Pancreas (tissue), 10 donors: ENCODE measurements at places on chromosomes 11 and 22. TPM values are rescaled to one million over a fixed set of nuclear protein-coding genes. Genes with fewer than 3 reads are reported as not detected.

GRCh38 chr11:20881328-20882079 lies 212.1 kb downstream of the NELL1 start:
- DNase-seq, result no peak
- H3K4me1 ChIP-seq, result no peaks in the 10 kb centered on the region
- H3K27me3 ChIP-seq, result no peaks in the 10 kb centered on the region
- no peak overlapping the region for H3K27ac ChIP-seq
- no peaks in the 10 kb centered on the region for H3K36me3 ChIP-seq

GRCh38 chr11:68940651-68941323 lies 37.1 kb downstream of the IGHMBP2 start:
- no peak overlapping the region for H3K4me3 ChIP-seq
- H3K36me3 ChIP-seq, result peaks cover 12% of the 10 kb centered on the region
- H3K27me3 ChIP-seq, result no peaks in the 10 kb centered on the region
- no peak overlapping the region for H3K27ac ChIP-seq

- H3K36me3 ChIP-seq, result no peaks in the 10 kb centered on the region
- H3K27ac ChIP-seq, result peak overlapping the region; percentile 30
- H3K4me3 ChIP-seq, result no peak overlapping the region
- peaks cover 15% of the 10 kb centered on the region for H3K4me1 ChIP-seq
Observed at GRCh38 chr11:78277314-78277994, 88.7 kb downstream of the USP35 start.

DNA sequence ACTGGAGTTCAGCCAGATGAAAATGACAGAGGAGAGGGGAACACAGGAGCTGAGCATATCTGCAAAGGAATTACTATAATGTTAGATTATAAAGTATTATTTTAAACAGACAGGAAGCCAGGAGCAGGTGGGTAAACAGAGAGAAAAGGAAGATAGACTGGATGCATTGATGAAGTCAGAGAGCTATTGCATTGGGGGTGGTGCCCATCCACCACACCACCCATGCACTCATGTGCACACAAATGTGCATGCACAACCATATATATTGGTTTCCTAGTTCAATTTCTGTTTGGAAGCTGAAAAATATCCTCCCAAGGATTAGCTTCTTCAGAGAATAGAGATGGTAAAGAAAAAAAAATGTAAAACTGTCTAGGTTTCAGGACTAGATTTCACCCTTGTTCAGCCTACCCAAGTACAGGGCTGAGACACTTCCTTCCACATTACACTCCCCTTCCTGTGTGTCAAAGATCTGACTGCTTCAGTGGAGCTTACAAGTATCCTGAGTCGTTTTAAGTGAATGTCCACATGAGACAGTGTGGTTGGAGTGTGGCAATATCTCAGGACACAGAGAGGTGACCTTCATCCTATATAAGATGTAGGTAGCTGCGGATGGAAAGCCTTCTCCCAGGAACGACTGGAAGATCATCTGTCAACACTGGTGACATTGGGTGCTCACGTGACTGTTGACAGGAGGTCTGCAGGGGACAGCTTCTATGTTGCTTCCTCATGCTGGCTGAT lies 12.2 kb upstream of the SMPD1 start:
- no peaks in the 10 kb centered on the region for H3K36me3 ChIP-seq
- no peak overlapping the region for H3K27ac ChIP-seq
- no peak for DNase-seq
- H3K4me3 ChIP-seq, result no peak overlapping the region

DNA sequence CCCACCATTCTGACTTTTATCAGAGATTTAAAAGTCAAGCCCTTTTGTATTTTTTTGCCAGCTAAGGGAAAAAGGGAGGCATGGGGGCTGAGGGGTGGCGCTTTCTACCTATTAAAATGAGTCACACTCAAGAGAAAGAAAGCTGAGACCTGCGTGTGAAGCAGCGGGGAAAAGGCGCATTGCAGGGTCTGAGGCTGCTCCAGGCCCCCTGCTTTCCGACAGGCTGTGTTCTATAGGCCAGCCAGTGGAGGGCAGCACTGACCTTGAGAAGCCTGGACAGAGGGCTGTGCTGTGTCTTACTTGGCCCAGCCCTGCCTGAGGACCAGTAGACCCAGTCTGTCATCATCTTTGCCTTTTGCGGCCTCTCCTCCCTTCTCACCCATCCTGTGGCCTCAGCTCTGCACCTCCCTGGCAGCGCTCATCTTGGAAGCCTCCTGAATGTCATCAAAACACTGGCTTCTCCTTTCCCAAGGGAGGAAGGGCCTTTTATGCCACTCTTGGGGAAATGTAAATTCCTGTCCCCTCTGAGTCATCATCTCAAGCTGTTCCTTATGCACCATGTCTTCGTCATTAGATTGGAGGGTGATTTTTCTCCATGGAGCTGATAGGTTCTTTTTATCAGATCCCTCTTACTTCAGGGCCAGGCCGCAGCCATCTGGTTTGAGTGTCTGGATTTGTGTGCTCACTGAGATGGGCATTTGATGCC lies 12.6 kb upstream of the MAPK8IP1 start:
- DNase-seq, result no peak
- H3K27me3 ChIP-seq, result no peaks in the 10 kb centered on the region
- H3K27ac ChIP-seq, result no peak overlapping the region

GRCh38 chr11:68297494-68297811 lies 14.9 kb upstream of the LRP5 start:
- DNase-seq, result no peak
- no peak overlapping the region for H3K27ac ChIP-seq
- no peaks in the 10 kb centered on the region for H3K27me3 ChIP-seq
- H3K4me1 ChIP-seq, result peaks cover 12% of the 10 kb centered on the region
- no peak overlapping the region for H3K4me3 ChIP-seq
- no peaks in the 10 kb centered on the region for H3K36me3 ChIP-seq

- H3K36me3 ChIP-seq, result no peaks in the 10 kb centered on the region
- no peak overlapping the region for H3K27ac ChIP-seq
- H3K4me3 ChIP-seq, result no peak overlapping the region
- no peaks in the 10 kb centered on the region for H3K4me1 ChIP-seq
Observed at GRCh38 chr11:12097219-12097618, 13.2 kb upstream of the MICAL2 start.

Gene GAL3ST1
- 6.6 TPM for total RNA-seq

- no peak overlapping the region for H3K27ac ChIP-seq
- H3K4me3 ChIP-seq, result no peak overlapping the region
- H3K36me3 ChIP-seq, result no peaks in the 10 kb centered on the region
- H3K27me3 ChIP-seq, result no peaks in the 10 kb centered on the region
- no peaks in the 10 kb centered on the region for H3K4me1 ChIP-seq
- no peak for DNase-seq
Observed at GRCh38 chr11:103370076-103370475, 260.9 kb downstream of the DYNC2H1 start.

Gene LRRN4CL
- total RNA-seq, result 0.38 TPM

GRCh38 chr11:63564056-63564774 lies 1.0 kb upstream of the PLAAT2 start:
- H3K36me3 ChIP-seq, result no peaks in the 10 kb centered on the region
- H3K4me3 ChIP-seq, result no peak overlapping the region
- H3K27ac ChIP-seq, result no peak overlapping the region

- H3K27ac ChIP-seq, result no peak overlapping the region
- no peaks in the 10 kb centered on the region for H3K27me3 ChIP-seq
- no peak overlapping the region for H3K4me3 ChIP-seq
- H3K4me1 ChIP-seq, result no peaks in the 10 kb centered on the region
Observed at GRCh38 chr11:109133159-109133558, 288.8 kb upstream of the C11orf87 start.

Gene OR5L1
- total RNA-seq, result not detected

GRCh38 chr22:23276656-23277582 lies 96.6 kb downstream of the BCR start:
- no peak overlapping the region for H3K4me3 ChIP-seq
- H3K4me1 ChIP-seq, result peaks cover 11% of the 10 kb centered on the region
- no peaks in the 10 kb centered on the region for H3K27me3 ChIP-seq
- H3K36me3 ChIP-seq, result no peaks in the 10 kb centered on the region

GRCh38 chr11:42055606-42056005 lies 596.2 kb upstream of the LRRC4C start:
- no peak overlapping the region for H3K27ac ChIP-seq
- no peaks in the 10 kb centered on the region for H3K4me1 ChIP-seq
- no peak for DNase-seq

DNA sequence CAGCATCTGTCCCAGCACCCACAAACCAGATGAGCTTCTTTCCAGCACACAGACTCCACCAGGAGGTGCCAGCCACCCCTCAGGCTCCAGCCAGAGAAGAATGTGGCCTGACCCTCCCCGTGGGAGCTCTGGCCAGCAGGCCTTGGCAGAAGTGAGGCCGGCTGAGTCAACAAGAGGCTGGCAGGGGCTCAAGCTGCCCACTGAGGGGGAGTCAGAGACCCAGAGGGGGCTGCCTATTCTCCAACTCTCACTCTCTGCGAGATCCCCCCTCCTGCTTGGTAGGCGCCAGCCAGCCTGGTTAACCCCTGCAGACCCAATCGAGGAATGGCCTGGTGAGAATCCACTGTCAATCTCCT lies 10.6 kb upstream of the CDC42EP1 start:
- H3K36me3 ChIP-seq, result no peaks in the 10 kb centered on the region
- H3K27ac ChIP-seq, result peak overlapping the region; percentile 96
- H3K27me3 ChIP-seq, result no peaks in the 10 kb centered on the region

Gene TSPAN32
- total RNA-seq, result not detected

Gene LRRC32
- 14.3 TPM for total RNA-seq

DNA sequence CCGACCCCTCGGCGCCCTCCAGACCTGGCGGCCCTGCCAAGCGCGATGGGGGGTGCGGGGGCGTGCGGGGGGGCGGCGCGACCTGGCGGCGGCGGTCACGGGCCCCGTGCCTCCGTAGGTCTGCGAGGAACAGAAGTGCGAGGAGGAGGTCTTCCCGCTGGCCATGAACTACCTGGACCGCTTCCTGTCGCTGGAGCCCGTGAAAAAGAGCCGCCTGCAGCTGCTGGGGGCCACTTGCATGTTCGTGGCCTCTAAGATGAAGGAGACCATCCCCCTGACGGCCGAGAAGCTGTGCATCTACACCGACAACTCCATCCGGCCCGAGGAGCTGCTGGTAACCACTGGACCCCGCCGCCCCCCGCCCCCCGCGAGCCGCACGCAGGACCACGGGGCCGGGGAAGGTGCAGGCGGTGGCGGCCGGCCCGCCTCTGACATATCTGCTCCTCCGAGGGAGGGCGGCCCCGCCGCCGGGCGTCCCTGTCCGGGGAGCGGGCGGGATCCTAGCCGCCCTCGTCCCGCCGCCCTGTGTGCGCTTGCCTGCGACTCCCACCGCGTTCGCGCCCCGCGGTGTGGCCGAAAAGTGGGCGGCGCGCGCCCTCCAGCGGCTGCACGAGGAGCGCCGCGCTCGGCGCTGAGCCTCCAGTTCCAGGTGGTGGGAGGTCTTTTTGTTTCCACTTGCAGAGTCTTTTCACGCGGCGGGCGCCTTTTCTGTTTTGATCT lies 2.1 kb downstream of the CCND1 start:
- H3K4me1 ChIP-seq, result no peaks in the 10 kb centered on the region
- H3K27me3 ChIP-seq, result no peaks in the 10 kb centered on the region
- H3K36me3 ChIP-seq, result no peaks in the 10 kb centered on the region
- DNase-seq, result peak; percentile 56
- H3K27ac ChIP-seq, result peak overlapping the region; percentile 80
- peak overlapping the region; percentile 67 for H3K4me3 ChIP-seq

DNA sequence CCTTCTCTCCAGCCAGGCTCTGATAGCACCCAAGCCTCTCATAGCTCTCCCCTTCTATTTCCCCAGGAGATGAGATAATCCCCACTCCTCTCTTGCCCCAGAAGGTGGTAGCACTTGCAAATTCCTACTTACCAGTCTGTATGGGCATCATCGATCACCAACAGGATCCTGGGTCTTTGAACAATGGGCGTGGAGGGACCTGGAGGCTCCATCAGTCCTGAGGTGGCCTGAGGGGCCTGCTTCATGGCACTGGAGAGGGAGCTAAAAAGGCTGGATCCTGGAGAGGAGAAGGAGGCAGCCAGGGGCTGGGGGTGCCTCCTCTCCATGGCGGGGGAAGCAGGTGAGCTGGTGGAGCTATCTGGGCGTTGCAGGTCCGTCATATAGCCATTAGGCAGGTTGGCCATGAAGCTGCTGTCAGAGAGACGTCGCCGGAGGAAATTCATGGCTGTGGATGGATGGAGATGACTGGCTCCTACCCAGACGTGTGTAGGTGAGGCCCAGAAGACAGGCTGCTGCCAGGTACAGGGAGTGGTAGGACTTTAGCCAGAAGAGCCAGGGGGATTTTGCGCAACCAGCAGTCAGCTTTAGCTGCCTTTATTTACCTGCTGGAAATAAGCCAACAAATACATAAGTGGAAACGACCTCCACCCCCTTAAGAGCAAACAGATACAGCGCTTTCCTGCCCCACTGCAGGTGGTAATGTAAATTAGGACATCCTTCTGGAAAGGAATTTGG lies 51.8 kb downstream of the SYN3 start:
- no peaks in the 10 kb centered on the region for H3K27me3 ChIP-seq

Gene PATE2
- not detected for total RNA-seq

- H3K4me1 ChIP-seq, result peaks cover 4% of the 10 kb centered on the region
- no peak overlapping the region for H3K4me3 ChIP-seq
- H3K27me3 ChIP-seq, result no peaks in the 10 kb centered on the region
- no peak for DNase-seq
Observed at GRCh38 chr11:26830757-26831156, 108.9 kb upstream of the SLC5A12 start.

GRCh38 chr11:121652971-121653370 lies 200.2 kb upstream of the SORL1-AS1 start:
- H3K27me3 ChIP-seq, result no peaks in the 10 kb centered on the region
- H3K36me3 ChIP-seq, result no peaks in the 10 kb centered on the region
- H3K4me3 ChIP-seq, result no peak overlapping the region

GRCh38 chr11:110000031-110000502 lies 93.1 kb upstream of the ZC3H12C start:
- H3K4me3 ChIP-seq, result no peak overlapping the region
- H3K27me3 ChIP-seq, result no peaks in the 10 kb centered on the region
- DNase-seq, result no peak

GRCh38 chr22:37552524-37553163 lies 7.6 kb upstream of the CDC42EP1 start:
- no peak for DNase-seq
- no peak overlapping the region for H3K27ac ChIP-seq
- no peaks in the 10 kb centered on the region for H3K36me3 ChIP-seq
- H3K4me1 ChIP-seq, result peaks cover 37% of the 10 kb centered on the region
- H3K4me3 ChIP-seq, result no peak overlapping the region
- no peaks in the 10 kb centered on the region for H3K27me3 ChIP-seq

DNA sequence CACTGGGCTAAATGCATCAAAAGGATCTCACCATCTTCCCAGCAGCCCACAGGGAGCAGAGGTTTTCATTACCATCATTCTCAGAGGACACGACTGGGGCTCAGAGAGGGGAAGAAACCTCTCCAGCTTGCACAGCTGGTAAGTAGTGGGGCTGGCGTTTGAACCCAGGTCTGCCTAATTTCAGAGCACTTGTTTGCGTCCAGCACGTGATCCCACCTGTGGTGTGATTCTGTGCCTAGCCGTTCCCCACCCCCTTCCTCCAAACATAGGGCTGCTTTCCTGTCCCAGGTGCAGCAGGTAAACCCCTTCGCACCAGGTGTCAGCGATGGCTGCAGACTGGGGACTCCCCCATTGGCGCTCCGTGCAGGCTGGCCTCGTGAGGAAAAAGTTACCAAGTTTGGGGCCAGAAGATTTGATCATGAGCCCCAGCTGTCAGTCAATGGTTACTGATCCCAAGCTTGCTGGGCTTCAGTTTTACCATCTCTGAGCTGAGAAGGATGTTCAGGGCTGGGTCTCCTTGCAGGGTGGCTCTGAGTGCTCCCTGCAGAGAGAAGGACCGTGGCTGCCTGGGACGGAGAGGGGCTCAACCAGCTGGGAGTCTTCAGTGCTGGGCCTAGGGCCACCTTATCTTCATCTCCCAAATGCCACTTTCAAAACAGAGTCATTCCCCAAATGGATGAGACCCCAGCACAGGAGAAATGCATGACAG lies 445.6 kb downstream of the TBC1D22A start:
- no peaks in the 10 kb centered on the region for H3K36me3 ChIP-seq
- H3K4me3 ChIP-seq, result no peak overlapping the region
- no peak overlapping the region for H3K27ac ChIP-seq
- DNase-seq, result no peak
- no peaks in the 10 kb centered on the region for H3K4me1 ChIP-seq
- H3K27me3 ChIP-seq, result no peaks in the 10 kb centered on the region
